ENCODE measurements at places on chromosomes 6 and 20.

DNA sequence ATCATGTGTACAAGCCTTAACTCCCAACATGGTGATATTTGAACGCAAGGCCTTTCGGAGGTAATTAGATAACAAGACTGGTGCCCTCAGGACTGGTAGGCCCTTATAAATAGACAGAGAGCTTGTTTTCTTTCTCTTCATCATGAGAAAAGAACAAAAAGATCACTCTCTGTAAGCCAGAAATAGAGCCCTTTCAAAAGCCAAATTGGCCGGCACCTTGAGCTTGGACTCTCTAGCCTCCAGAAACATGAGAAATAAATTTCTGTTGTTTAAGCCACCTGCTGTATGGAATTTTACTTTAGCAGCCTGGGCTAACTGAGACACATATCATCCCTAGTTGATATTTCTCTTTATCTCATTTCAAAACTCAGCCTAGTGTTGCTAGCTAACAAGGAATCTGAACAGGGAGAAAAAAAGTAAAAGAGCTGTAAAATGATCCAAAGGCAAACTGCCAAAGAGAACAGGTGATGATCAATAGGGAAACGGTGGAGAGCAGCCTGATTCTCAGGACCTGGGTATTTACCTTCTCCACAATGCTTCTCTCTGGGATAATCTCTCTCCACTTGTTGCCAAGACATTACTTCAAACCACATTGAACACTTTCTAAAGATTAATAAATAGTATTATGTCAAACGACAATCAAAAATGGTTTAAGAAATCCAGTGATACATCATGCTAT lies 6.1 kb downstream of the COL21A1 start:
- DNase-seq = no peak

GRCh38 chr6:25017486-25017885 lies 81.7 kb upstream of the RIPOR2 start:
- DNase-seq = no peak

GRCh38 chr6:98310443-98310842 lies 523.9 kb upstream of the POU3F2 start:
- DNase-seq = no peak

DNA sequence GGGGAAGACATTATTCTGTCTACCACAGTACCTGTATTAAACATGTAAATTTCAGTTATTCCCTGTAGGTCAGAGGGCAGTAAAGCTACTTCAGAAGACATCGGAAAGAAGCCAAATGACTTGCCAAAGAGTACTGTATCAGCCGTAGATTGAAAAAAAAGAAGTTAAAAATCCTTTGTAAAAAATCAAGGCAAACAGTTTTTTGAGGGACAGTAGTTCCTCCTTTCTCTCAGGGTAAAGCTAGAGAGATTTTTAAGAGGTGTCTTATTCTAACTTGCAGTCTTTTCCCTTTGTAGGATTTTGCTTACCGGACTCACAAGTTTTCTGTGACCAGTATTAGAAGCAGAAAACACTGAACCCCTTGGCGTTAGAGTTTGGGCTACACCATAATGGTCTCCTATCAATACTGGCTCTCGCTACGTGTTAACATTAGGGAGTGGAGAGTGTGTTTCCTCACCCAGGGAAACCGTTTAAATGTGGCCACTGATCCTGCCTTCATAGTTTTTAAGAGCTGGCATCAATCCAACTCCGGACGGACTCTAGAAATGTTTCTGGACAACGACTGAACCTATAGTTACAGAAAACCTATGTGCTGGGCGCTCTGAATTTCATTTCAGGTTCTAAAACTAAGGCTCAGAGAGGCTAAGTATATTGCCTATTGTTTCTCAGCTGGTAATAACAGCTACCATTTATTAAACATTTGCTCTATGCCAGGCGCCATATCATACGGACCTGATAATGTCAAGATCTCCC lies 1.3 kb upstream of the ASXL1 start:
- no peak for DNase-seq

Measured in brain pericyte (primary cell).